Memory B cell (primary cell): ENCODE measurements at places on chromosomes 1 and 21.

GRCh38 chr1:93255222-93256079, 74.9 kb downstream of the CCDC18 start:
- DNase-seq, result no peak

- no peak for DNase-seq
Measured at GRCh38 chr1:118243269-118243668, 58.2 kb upstream of the SPAG17 start.

DNA sequence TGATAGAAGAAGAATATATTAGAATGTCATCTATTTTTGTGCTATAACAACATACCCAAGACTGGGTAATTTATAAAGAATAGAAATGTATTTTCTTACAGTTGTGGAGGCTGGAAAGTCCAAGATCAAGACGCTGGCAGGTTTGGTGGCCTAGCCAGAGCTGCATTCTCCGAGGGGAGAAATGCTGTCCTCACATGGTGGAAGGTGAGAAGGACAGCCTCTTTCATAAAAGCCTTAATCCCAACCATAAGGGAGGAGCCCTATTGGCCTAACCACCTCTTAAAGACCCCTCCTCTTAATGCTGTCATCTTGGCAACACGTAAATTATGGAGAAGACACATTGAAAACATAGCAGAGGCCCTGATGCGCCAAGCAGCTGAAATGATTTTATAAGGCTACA, 60.1 kb upstream of the KAZN start:
- no peak for DNase-seq

DNA sequence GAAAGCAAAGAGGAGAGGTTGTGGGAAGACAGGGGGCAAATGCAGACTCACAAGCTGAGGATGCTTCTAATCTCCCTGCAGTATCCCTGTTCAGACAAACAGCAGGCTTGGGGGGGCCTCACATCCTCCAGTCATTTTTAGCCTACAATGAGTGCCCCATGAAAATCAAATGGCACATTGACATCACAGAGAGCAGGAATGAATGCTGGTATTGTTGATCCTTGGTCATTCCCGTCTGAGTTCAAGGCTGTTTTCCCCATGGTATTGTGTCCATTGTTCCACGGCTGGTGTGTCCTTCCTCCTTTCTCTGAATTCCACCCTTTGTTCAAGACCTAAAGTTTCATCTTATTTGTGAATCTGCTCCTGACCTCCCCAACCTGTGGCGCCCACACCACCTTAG, 545.6 kb downstream of the AJAP1 start:
- no peak for DNase-seq

DNA sequence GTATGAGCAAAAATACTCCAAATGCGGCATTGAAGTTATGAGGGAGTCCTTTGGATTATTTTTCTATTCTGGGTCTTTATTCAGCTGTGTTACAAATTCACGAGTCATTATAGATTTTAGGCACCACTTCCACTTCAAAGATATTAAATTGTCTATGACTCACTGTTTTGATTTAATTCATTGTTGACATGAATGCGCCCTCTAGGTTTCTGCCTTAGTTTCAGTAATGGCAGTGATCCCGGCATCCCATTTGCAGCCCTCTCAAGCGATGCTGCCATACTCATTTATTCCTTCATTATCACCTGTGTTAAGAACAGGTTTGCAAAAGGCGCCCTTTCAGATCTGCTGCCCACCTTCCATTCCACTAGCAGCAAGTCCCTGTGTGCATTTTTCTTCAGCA, 14.0 kb downstream of the RSPO1 start:
- DNase-seq, result no peak

GRCh38 chr21:44558695-44559094, at the start of gene KRTAP10-3:
Gene KRTAP10-3 (minus strand): TSS chr21:44558795. CDS start chr21:44558715, 80 bp downstream.
- DNase-seq, result no peak

GRCh38 chr1:246782120-246782900, 58.1 kb downstream of the SCCPDH start:
- DNase-seq, result no peak

DNA sequence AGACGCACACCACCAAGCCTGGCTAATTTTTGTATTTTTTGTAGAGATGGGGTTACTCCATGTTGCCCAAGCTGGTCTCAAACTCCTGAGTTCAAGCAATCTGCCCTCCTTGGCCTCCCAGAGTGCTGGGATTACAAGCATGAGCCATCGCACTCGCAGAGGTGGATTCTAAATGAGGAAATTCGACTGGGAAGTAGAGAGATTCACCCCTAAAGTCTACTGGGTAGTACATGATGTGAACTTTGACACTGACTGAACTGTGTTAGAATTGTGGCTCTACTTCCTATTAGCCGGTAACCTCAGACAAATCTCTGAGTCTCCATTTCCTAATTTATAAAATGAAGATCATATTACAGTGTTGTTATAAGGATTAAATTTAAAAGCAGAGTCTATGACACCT, 276.0 kb upstream of the NR5A2 start:
- DNase-seq, result no peak

- no peak for DNase-seq
Measured at GRCh38 chr1:151060007-151060656, at the start of gene MLLT11. Gene MLLT11 (plus strand): TSS chr1:151060397. CDS start chr1:151067225, 6,828 bp downstream.

DNA sequence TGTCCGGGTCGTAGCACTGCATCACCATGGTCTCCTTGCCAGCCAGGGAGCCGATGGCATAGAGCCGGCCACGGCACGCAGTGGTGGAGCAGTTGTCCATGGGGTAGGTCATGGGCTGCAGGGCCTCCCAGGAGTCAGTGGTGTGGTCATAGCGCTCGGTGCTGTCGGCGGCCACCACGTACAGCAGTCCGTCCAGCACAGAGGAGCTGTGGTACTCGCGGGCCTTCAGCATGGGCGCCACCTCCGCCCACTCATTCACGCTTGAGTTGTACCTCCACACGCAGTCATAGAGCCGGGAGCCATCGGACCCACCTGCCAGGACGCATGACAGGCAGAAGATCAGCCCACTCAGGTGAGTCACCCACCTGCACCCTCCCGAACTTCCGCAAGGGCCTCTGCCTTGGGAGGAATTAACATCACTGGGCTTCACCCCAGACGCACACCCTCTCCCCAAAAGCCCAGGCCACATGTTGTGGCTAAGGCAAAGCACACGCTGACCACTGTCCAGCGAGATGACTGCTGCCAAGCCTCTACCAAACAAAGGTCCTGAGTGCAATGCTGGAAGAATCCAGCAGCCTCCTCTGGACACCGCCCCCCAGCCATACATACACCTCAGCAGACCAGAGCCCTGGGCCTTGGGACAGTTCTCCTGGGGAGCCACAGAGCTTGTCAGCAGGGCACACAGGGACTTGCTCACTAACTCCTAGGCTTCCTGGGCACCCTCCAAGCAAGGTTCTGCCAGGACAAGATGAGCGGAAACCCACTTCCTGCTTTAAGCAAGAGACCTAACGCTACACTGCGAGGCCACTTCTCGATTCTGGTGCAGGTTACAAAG, 3.3 kb downstream of the KLHL21 start:
- DNase-seq, result peak; percentile 33

GRCh38 chr1:204507317-204508105, 8.7 kb upstream of the MDM4 start:
- DNase-seq, result no peak

GRCh38 chr1:234398849-234399381, 25.7 kb downstream of the COA6 start:
- DNase-seq, result no peak

- DNase-seq, result no peak
Measured at GRCh38 chr1:38929476-38929875, 12.2 kb downstream of the RHBDL2 start.

DNA sequence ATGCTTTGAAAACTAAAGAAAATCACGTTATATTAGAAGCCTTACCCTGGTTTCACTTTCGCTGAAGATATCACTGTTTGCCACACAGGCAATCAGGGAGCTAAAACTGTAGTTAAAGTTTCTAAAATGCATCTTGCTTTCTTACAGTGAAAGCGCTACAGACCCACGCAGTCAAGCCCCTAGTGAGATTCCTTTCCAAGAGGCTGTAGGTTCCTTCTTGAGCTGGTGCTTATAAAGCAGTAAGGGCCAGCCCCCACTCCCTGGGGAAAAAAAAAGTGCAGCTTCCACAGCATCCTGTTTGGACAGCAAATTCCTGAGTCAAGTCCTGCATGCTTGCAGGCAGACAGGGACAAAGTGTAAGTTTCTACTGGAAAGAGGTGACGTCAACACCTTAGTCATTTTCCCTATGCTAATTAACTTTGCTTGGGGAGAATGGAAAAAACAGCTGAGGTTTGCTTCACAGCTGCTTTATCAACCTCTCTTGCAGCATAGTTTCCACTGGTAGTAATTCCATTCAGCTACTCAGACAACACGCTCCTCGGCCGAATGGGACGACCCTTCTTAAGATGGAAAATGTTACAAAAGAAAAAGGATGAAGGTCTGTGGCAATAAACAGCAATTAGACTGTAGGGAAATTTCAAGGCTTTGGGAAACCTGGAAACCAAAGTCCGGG, 14.7 kb upstream of the KCNE1 start:
- DNase-seq, result no peak

DNA sequence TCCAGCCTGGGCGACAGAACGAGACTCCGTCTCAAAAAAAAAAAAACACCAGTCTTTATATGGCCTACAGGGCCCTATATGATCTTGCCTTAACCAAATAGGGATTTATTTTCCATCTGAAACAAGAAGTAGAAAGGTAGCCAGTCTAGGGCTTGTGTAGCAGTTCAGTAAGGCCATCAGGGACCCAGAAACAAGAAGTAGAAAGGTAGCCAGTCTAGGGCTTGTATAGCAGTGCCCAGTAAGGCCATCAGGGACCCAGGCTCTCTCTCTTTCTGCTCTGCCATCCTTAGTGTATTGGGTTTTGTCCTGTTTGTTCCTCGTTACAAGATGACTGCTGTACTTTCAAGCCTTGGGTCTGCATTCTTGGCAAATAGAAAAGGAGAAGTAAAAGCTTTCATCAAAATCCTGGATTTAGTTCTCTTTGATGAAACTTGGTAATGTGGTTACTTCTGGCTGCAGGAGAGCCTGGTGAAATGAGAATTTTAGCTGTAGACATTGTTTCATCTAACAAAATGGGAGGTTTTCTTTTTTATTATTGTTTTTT, 46.1 kb downstream of the PKN2 start:
- no peak for DNase-seq

DNA sequence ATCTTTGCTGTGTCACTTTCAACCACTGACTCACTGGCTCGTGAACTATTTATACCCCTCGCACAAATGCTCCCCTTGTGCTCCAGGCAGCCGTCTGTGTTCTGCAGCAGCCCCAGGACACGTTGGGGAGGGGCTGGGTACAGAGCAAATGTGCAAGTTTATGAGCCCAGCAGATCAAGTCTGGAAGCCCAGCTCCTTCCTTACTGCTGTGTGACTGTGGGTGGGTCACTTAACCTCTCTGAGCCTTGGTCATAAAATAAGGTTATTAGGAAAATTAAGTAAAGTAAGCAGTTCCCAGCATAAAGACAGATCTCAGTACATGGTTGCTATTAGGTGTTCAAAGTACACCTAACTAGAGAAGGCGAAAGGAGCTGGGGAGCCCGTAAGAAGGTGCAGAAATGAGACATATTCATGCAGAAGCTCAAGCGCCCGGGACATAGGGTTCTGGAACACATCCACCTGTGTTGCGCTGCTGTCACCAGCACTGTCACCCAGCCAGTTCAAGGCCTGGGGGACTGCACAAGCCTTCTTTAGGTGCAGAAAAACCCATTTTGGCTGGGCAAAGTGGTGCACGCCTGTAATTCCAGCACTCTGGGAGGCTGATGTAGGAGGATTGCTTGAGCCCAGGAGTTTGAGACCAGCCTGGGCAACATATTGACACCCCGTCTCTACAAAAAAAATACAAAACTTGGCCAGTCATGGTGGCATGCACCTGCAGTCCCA, 13.8 kb downstream of the EFHD2 start:
- no peak for DNase-seq

- no peak for DNase-seq
Measured at GRCh38 chr1:234388094-234388493, 14.8 kb downstream of the COA6 start.

GRCh38 chr1:88735909-88736308, 51.8 kb downstream of the PKN2 start:
- no peak for DNase-seq

DNA sequence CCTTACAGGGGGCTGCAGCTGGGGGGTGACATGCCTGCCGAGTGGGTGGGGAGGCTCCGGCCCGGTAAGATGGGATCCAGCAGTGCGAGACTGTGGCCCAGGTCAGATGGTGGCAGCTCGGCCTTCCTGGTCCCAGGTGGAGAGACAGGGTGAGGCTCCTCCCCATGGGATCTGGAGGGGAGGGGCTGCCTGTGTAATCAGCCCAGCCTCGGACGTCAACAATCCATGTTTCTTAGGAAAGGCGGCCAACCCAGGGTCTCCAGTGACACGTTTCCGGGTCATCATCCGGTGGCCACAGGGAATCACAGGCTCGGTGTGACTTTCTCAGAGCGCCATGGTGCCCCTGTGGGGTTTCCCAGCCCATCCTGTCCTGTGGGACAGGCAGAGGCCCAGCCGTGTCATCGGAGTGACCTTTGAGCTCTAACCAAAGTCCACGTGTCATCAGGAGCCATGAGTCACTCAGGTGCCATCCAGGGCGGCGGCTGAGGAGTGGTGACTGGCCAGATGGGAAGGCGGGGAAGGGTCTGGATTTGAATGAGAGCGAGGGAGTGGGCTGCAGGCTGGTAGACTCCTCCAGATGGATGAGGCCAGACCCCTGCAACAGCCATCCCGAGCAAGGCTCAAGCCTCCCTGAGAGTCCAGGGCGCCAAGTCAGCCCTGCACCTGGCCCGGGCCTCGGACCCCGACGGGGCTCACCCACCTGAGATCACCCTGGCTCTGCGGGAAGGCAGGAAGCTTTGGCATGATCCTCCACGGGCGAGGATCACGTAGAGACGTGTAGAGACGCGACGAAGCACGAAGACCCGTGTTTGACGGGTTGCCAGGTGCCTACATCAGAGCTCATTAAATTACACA, 6.6 kb upstream of the HES4 start:
- DNase-seq, result no peak

GRCh38 chr1:48242141-48242736, 19.7 kb downstream of the SLC5A9 start:
- no peak for DNase-seq

DNA sequence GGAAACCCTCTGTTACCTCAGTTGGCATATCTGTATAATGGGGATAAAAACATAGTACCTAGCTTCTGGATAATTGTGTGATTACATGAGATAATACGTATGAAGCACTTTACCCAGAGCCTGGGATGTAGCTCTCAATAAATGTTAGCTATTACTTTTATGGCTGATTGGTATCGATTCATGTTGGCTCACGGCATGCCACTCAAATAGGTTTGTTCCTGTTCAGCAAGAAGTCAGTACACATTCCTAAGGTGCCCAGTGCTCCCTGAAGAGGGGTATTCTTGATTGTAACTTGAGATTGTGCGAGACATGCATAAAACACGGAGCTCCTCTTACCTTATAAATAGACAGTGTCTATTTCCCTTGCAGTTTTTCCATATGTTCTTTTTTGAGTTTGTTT, 78.5 kb upstream of the GALNT2 start:
- DNase-seq, result no peak
